ENCODE measurements at places on chromosomes 13 and 19.

DNA sequence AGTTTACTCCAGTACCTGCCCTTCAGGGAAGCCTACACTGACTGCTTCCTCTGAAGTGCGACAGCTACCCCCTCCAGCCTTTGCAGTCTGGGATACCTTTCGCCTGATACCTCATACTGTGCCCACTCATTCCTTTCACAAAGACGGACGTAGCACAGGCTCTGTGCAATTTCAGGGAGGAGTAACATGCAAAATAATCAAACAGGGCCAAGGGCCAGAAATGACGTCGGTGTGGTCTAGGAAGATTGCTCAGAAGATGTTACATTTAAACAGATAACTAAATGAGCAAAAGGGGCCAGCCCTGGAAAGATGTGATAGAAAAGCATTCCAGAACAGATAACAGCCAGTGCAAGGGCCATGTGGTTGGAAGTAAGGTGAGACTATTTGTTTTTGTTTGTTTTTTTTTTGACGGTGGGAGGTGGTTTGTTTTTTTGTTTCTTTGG lies 6.6 kb upstream of the DDX39A start:
- no peak for DNase-seq

DNA sequence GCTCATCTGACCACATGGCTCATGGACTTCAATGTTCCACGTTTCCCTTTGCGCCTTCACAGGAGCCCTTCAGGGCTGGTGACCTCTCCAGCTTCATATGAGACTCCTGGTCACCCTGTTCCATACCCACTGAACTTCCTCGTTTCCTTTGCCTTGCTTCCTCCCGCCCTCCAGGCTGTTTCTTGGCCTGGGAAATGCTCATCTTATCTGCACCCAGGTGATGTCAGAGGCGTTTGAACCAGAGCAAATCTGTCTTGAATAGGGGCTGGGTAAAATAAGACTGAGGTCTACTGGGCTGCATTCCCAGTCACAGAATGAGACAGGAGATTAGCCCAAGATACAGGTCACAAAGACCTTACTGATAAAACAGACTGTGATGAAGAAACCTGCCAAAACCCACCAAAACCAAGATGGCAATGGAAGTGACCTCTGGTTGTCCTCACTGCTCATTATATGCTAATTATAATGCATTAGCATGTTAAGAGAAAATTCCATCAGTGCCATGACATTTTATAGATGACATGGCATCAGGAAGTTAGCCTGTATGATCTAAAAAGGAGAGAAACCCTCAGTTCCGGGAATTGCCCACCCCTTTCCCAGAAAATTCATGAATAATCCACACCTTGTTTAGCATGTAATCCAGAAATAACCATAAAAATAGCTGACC lies 102.7 kb downstream of the DCLK1 start:
- no peak for DNase-seq

DNA sequence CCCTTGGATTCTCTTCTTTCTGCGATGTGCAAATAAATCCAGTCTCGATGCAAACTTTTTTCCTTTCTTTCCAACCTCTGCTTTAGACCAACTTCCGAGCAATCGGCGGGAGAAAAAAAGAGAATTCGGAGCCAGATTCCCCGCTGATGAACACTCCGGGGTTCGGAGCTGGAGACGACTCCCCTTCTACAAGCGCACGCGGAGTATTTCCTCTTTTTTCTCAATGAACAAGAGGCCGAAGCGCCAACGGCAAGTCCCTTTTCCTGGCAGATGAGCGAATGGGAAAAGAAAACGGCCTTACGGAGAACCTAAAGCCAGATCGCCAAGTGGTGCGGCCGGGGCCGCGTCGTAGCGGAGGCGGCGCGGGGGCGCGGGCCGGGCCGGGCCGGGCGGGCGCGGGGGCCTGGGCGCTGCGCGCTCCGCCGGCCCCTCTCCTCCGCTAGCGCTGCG lies 250 bp downstream of the SPRY2 start:
- DNase-seq: peak; percentile 89

GRCh38 chr19:38455031-38455430 lies 21.5 kb downstream of the RYR1 start:
- DNase-seq: no peak

DNA sequence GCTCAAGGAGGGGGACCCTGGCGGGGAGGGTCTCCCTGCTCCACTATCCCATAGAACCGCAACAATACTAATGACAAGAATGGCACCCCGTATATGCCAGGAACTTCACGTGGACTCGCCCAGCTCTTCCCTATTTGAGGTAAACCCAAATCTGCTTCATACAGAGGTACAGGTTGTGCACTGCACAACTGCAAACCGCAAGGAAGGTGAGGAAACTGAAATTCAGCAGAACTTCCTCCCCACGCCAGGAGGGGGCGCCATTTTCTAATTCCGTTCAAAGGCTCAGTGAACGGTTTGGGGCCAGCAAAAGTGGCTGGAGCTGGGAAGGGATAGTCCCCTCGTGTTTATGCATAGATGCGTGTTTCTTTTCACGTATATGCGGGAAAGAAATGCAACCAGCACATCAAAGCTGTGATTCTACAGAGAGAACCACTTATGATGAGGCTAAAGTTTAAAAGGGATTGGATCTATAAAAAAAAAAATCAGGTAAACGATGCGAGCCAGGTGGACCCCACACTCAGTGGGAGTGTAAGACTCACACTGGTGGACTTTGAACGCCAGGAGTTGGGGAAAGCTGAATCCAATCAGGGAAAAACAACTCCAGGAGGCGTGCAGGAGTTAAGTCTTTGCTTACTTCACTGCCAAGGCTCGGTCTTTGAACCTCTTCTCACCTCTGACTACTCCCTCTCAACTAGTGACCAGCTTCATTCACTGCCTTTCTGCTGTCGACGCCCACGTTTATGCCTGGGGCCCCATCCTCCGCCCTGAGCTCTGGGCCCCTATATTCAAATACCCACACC lies 20.3 kb downstream of the C19orf81 start:
- peak; percentile 50 for DNase-seq

- DNase-seq: no peak
These were observed 2.2 kb downstream of the ARHGEF7 start for GRCh38 chr13:111117289-111117688.

DNA sequence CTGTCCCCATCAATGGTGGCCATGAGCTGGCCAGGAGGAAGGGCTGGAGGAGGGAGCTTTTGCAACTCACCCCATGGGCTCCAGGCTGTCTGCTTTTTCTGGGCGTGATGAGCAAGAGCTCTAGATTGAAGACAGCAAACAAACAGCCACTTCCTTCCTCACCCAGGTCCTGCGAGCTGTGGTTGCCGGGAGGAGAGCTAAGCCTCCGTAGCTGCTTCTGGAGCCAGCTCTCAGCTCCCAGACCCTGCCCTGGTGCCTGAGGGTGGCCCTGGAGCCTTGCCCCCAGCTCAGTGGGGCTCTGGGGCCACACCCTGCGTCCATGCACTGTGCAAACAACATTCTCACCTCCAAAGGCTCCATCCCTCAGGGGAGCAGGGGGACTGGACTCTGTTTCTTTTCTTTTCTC lies 6.2 kb downstream of the MYO1F start:
- no peak for DNase-seq

GRCh38 chr19:51901860-51902259 lies 3.0 kb downstream of the ZNF649 start:
- DNase-seq: no peak

GRCh38 chr19:30555075-30555790 lies 183.0 kb downstream of the ZNF536 start:
- no peak for DNase-seq

- DNase-seq: no peak
These were observed 952.8 kb upstream of the SPRY2 start for GRCh38 chr13:81293594-81294164.

- DNase-seq: no peak
These were observed 3.2 kb downstream of the POLD1 start for GRCh38 chr19:50387176-50387867.

GRCh38 chr19:42325896-42326771 lies 699 bp downstream of the MEGF8 start:
- DNase-seq: no peak

DNA sequence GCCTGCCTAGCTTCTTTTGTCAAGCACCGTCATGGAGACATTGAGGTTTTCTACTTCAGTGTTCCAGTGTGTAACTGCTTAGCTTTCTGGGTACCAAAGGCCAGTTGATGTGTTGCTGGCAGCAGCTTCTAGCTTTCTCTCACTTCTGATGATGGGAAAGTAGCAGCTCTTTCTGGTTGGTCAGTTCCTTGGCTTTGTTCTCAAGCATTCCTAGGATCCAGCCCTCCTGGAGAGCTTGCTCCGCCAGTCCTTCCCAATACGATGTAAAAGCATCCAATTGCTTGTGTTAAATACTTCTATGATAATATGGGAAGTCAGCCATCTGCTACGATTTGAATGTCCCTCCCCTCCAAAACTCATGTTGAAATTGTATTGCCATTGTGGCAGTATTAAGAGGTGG lies 182.8 kb downstream of the UGGT2 start:
- no peak for DNase-seq

- DNase-seq: no peak
These were observed 2.1 kb downstream of the TEAD2 start for GRCh38 chr19:49359851-49360820.

GRCh38 chr19:13350072-13350471 lies 156.2 kb downstream of the CACNA1A start:
- no peak for DNase-seq

DNA sequence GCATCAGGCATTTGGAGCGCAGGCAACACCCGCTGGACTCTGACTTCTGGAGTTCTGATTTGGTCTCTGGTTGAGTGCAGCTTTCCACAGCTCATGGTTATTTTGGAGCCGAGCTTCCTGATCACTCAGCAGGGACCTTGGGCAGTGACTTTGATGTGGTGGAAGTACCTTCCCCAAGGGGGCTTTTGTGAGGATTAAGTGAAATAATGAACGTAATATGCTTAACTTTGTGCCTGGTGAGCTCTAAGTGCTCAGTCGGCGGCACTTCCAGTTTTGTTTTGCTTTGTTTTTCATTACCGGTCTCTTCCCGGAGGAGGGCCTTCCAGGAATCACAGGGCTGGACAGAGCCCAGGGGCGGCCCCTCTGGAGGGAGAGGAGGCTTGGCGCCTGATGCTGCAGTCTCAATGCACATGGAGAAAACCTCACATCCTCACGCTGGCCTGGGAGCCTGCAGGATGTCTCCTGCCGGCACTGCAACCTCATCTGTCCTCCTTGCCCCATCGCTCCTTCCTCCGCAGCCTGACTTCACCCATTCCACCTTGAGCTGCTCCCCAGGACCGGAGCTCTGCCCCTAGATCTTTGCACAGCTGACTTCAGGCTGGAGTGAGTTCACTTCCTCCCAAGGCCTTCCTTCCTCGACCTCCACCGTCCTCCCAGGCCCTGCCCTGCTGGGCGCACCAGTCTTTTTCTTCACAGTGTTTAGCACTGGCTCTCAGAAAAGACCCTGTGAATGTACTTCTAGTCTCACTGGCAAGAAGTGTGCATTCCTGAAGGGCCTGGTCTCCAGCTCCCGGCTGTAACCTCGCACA lies 1.5 kb downstream of the PLEKHF1 start:
- DNase-seq: no peak

- no peak for DNase-seq
These were observed 36.7 kb upstream of the CD33 start for GRCh38 chr19:51188227-51188559.

DNA sequence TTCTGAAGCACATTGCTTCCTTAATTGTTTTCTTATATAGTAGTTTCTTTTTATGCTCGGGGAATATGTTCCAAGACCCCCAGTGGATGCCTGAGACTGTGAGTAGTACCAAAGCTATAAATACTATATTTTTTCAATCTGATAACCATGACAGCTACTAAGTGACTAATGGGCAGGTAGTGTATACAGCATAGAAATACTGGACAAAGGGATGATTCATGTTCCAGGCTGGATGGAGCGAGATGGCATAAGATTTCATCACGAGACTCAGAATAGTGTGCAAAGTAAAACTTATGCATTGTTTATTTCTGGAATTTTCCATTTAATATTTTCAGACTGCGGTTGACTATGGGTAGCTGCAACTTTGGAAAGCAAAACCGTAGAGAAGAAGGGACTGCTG lies 47.9 kb upstream of the OLFM4 start:
- DNase-seq: no peak

DNA sequence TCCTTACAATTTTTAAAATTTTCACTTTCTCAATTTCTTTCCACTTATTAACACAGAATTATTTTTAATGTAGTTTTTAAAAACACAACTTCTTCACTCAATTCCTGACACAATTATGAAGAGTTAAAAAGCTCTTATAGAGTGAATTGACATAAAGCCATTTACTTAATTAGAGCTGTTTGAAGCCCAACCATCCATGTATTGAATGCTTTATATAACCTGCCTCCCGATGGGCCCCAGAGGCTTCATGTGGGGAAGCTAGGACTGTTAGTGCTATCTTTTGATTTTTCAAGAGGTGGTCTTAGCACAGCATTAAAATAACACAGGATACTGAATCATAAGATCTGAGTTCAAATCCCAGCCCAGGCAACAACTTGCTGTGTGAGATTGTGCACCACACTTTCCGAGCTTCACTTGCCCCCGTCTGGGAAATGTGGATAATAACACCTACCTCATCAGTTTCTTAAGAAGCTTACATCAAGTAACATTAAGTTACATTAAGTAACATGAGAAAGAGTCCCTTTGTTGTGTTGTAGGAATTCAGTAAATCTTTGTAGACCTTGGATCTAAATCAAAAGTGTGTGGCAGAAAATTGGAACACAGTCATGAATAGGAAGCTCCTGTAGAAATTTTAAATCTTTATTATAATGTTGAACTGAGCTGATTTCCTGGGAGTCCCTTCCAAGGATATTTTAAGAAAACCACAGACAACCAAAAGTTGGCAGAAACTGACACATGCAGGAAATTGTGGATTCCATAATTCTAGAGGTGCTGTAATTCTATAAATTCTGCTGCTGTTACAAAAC lies 5.5 kb upstream of the ENOX1 start:
- DNase-seq: peak; percentile 2

DNA sequence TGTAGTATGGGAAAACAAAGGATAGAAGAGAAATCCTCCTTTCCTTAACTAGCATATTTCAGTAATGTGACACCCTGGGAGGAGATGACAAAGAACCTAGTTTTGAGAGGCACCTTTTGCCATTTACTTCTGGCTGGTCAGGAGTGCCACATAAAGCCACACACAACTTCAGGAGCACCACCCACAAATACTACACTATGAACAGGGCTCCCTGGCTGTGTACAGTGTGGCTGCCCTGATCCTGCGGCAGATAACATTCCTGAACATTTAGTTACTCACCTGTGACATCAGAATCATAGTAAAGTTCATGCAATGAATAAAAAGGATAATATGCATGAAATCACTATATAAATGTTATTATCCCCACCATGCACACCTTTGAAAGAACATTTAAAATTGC lies 17.4 kb upstream of the IRS2 start:
- DNase-seq: no peak

GRCh38 chr13:102598061-102598460 lies 1.3 kb downstream of the TPP2 start:
- DNase-seq: peak; percentile 25
